Left ventricle myocardium inferior (tissue), 1 donor: ENCODE measurements at places on chromosomes 2 and 18.

DNA sequence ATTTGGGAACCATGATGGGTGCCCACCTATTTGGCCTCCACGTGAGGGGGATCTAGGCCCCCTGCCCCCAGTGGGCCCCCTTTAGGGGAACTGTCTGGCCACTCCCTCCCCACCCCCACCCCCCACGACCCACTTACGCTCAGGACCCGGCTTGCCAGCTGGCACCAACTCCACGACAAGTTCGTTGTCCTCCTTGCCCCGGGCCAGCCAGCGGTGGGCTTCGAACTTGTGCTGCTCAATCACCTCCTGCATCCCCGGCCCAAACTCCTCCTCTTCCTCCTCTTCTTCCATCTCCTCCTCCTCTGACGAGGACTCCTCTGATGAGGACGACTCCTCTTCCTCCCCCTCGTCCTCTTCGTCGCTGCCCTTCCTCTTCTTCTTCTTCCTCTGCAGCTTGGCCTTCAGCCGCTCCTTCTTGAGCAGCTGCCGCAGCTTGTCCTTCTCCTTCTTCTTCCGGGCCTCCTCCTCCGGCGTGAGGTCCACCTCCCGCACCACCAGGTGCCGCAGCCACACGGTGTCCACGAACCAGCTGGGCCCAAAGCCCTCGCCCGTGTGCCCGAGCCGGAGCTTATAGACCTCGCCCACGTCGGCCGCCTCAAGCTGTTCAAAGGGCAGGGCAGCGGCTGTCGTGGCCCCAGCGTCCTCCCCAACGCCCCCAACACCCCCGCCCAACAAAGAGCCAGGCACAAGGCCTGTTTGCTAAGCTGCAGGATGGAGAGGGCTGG is 96.9 kb downstream of the LOXHD1 start:
- no peak for DNase-seq

DNA sequence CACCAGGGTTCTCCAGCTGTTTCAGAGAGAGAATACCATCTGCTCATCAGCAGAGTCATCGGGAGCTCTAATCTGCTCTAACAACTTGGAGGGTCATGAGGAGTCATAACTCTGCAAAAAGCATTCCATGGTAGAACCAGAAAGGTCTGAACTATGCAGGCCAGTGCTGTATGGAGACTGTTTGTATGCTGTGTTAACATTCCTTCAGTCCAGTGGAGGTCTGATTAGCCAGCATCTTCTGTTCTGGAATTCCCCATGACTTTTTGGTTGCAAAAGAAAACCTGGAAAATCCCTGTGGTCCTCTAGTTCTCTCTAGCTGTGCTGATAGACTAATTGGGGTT is 9.4 kb upstream of the ITGB6 start:
- DNase-seq: no peak

DNA sequence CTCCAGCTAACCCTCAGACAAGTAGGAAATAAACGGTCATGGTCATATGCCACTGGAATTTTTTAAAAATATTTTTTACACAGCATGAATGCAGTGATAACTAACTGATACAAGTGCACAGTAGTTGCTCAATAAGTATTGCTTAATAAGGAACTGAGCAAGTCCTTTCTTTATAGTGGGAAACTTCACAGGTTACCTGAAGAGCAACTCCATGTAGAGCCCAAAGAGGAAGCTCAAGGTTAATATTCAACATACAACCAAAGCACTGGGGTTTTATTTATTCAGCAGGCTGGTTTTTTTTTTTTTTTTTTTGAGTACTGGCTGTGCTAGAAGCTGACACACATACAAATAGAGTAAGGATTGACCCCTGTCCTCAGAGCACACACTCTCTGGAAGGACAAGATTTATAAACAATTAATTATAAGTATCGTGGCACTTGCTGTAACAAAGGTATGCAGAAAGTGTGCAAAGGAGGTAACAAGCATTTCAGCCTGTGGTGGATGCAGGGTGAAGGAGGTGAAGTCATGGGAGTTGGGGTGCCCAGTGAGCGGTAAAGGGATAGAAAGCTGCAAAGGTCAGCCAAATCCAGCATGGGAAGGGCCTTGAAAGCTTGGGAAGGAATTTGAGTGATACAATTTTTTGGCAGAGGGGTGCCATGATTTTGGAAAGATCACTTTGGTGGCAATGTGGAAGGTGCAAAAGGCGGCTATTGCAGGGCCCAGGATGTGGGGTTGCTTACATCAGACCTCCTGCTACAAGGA is 52.7 kb downstream of the ATOH8 start:
- DNase-seq: no peak

DNA sequence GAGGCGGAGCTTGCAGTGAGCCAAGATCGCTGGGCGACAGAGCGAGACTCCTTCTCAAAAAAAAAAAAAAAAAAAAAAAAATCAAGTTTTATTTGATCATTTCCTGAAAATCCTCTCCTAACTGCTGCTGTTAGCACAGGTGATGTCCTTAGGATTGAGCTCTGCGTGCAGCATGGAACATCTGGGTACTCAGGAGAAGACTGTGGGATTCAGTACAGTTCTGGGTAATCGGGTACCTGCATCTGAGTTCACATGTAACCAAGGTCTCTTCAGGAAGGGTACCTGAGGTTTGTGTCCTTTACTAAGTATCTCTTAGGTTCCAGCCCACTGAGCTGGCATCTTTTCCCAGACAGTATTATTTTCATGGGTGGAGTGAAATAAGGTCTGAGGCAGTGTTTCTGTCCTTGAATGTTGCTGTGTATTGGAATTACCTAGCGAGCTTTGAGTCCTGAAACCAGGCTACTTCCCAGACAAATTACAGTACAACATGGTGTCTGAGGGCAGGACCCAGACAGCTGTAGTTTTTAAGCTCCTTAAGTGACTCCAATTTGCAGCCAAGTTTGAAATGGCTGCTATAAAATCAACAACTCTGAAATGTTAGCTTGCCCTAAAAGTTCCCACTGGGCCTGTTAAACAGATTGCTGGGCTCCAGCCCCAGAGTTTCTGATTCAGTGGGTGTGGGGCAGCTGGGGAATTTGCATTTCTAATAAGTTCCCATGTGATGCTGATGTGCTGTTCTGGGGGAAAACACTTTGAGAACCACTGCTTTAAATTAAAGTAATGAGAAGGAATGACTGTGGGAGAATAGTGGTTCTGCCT is 120.5 kb downstream of the PMAIP1 start:
- no peak for DNase-seq

GRCh38 chr2:75317316-75317715 is 118.0 kb upstream of the TACR1 start:
- no peak for DNase-seq

- DNase-seq: no peak
These were observed 114.0 kb upstream of the STON1 start for GRCh38 chr2:48415836-48416515.

GRCh38 chr2:60440079-60440766 is 113.2 kb downstream of the BCL11A start:
- DNase-seq: no peak

GRCh38 chr2:111157071-111157661 is 36.5 kb downstream of the BCL2L11 start:
- no peak for DNase-seq

DNA sequence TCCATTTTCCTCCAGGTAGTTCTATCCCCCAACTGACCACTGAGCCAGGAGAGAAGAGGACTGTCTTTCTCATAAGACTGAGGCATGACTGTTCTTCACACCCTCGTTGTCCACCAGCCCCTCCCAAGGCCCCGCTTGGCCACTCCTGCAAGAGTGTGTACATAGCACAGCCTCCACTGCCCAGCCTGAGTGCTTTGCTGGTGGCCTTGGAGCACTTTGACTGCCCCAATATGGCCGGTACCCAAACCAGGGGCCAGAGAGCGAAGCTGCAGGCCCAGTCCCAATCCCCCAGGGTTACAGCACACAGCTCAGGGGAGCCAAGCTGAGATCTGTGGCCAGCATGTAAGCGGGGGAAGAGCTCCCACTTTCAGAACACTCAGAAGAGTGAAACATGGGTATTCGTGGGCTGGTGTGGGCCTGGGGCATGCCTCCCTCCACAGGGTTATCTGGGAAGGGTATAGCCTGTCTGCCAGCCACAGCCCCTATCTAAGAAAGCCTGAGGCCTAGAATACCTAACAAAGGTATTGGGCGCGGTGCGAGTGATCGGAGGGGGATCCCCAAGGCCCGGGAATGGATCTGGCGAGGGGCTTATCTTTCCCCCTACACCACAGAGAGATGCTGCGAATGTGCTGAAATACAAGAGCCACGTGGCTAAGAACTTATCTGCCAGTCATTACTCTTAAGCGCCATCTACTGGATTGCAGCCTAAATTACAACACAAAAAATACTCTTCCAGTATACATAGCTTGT is 163.8 kb downstream of the WDPCP start:
- DNase-seq: no peak

GRCh38 chr2:163735685-163736432 is at the start of gene FIGN:
Gene FIGN (minus strand): TSS chr2:163736008. CDS start chr2:163734927, 1,081 bp downstream.
- peak; percentile 81 for DNase-seq

DNA sequence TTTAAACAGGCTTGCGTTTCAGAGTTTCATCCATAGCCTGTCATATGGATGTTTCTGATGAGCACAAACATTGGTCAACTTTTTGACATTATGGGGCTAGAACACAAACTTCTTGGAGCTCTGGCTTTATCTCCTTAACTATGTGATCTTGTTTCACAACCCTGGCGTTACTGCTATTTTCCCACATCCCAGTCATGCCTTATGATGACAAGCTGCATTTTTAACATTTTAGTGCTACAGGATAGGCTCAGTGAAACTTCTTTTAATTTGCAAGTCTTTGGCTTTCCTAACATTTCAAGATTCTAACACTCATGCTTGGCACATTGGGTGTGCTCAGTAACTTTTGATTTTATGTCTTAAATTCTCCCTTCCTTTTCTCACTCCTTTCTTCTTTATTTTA is 21.0 kb upstream of the PDE1A start:
- DNase-seq: no peak

- no peak for DNase-seq
These were observed 41.0 kb downstream of the SP110 start for GRCh38 chr2:230178546-230179485.

- DNase-seq: no peak
These were observed 26.2 kb downstream of the CENPA start for GRCh38 chr2:26811791-26812694.

DNA sequence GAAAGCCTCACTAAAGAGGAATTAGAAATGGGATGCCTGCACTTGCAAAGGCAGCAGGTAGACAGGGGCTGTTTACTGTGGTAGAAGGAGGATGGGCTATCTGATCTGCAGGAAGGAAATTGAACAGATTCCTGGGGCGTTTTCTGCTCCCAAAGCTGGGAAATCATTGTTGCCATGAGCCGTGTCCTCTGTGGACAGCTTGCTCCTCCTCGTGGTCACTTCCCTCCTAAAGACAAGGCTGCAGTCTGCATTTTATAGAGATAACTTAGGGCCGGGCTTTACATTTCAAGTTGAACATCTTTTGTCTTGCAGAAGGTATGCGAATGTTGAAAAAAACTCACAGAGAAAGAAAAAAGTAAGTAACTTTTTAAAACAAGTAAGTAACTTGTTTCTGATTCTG is 50.9 kb downstream of the DCDC2C start:
- DNase-seq: no peak

DNA sequence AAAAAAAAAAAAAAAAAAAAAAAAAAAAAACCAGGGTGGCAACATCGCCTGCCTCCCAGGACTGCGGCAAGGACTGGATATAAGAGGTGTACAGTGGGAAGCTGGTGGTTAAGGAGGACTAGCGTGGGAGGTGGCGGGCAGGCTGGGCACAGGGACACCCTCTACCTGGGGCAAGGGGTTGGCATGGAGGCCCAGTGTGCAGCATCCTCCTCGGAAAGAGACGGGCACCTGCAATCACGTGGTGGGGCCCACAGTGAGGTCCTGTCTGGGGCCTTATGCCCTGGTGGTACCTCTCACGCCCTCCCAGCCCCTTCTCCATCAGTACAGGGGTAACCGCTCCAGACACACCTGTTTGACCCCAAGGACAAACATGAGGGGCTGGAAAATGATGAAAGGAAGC is 27.9 kb downstream of the PXDN start:
- DNase-seq: no peak

GRCh38 chr2:54204476-54204875 is 51.6 kb downstream of the TSPYL6 start:
- no peak for DNase-seq

DNA sequence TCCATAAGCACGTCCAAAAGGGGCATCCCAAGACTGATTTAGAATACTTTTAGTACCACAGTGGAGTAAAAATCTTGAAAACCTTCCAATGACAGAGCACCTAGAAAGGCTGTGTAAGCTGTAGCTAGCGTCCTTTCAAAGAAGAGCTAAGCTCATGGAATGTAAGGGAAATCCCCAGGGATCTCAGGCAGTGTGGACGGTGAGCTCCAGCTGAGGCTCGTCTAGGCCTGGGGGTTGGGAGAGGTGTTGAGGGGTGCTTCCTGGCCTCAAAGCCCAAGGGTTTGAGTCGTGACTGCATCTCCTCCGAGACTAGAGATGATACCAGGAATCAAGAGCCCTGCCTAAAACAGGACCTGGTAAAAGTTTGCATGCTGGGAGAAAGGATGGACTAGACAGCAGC is 7.6 kb downstream of the CTIF start:
- no peak for DNase-seq

- DNase-seq: peak; percentile 5
These were observed 10.1 kb downstream of the GPR35 start for GRCh38 chr2:240635121-240635997.

- DNase-seq: no peak
These were observed 24.7 kb upstream of the NAGK start for GRCh38 chr2:71043531-71044407.

DNA sequence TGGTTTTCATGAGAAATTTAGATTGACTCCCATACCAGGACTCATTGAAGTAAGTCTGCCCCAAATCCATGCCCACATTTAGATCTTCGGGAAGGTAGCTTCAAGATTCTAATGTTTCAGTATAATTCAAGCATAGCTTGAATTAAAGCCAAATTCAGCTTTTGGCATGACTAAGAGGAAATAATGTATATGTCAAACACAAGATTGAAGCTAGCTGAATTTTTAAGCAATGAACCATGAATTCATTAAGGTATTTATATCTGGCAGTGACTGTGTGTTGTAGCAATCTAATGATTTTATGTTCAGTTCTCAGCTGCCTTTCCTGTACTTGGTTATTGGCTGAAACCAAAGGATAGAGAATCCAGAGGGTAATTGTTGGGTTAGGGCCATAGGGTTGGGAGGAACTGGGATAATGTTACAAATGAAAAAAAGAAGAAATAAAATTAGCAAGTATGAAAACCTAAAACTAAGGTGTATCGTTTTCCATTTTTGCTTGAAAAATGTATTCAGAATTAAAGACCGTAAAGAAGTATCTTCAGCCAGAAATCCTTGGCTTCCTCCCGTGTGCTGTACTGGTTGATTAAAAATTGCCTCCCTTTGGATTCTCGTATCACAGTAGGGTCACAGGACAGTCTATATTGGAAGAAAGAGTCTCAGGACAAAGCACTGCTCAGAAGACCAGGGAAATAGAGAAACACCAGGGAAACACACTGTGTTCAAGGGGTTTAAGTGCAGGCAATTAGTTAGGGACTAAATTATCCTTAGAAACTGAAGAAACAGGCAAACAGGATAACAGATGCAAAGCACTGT is 119.0 kb upstream of the FN1 start:
- DNase-seq: no peak

GRCh38 chr2:70922235-70923234 is 13.2 kb upstream of the ATP6V1B1 start:
- DNase-seq: no peak
